ENCODE measurements at places on chromosomes 16 and 17.
A peak's percentile ranks its signal among the peaks of the same experiment; 100 is the strongest.

DNA sequence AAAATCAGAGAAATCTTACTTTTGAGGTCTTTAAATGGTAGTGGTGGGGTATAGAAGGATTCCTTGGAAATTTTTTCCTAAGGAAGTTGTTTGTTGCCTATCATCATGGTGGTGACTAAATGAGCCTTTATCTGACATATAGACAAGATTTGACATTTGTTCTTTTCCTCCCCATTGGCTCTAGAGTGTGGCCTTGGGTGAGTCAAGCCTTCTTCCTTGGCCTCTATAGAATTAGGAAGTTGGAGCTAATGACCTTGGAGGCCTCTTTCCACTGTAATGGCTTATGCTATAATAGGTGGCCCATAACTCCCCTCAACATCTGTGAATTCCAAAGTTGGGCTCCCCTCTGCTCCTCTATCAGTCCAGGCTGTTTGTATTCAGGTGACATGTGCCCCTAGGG lies 79.1 kb upstream of the HNF1B start:
- DNase-seq: no peak

GRCh38 chr17:82475458-82475857 lies 16.9 kb downstream of the NARF start:
- no peak for DNase-seq

DNA sequence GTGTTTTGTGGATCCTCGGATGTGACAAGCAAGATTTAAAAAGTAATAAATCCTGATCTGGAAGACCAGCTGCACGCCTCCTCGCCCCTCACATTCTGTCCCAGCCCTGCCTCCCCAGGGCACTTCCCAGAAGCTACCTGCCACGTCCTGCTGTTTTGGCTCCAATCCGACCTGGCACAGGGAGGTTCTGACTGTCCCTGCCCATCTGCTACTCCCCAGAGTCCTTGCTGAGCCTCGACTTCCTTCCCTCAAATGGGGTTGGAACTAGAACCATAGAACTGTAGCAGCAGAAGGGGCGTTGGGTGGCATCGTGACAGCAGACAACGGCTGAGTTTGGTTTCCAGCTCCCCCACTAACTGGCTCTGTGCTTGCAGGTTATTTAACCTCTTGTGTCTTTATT lies 71.7 kb downstream of the RPH3AL start:
- no peak for DNase-seq

GRCh38 chr17:82655523-82655922 lies 7.3 kb upstream of the WDR45B start:
- DNase-seq: no peak

GRCh38 chr17:17789828-17790636 lies 46.8 kb downstream of the SREBF1 start:
- DNase-seq: no peak

DNA sequence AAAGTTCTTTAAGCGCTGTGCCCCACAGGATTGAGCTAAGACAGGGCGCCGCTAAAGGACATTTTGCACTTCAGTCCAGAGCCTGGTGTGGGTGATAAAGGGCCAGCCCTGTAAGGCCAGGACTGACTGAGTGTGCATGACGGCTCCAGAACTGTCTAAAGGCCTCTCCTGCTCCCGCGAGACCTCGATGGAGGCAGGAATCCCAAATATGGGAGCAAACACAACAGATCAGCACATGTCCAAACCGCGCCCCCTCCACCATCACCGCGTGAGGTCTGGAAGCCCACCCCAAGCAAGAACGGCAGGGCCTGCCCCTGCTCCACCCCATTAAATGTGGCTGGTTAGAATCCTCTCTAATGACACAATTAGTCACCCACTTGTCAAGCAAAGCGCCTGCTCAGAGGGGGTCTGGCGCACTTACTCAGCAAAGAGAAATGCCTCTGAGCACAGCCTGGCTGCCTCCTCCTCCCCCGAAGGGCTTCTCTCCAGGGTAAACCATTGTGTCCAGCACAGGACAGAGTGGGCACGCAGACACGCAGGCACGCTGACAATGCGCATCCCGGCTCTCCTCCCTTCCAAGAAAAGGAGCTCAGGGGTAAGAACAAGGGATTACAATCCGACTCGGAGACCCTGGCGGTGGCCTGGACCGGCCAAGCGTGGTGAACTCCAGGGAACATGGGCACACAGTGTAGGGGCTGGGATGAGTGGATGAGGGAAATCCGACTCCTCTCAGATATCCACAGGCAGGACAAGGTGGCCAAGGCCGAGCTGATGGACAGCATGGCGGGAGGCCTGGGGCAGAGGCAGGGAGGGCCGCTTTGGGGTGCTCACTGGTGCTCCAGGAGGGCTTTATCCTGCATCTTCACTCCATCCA lies 1.5 kb downstream of the MXRA7 start:
- no peak for DNase-seq

- DNase-seq: no peak
These were observed at the start of gene ST6GALNAC1 for GRCh38 chr17:76643553-76644148. Gene ST6GALNAC1, minus strand, starts transcription at chr17:76643757. Its CDS starts 119 bp downstream, at chr17:76643638.

DNA sequence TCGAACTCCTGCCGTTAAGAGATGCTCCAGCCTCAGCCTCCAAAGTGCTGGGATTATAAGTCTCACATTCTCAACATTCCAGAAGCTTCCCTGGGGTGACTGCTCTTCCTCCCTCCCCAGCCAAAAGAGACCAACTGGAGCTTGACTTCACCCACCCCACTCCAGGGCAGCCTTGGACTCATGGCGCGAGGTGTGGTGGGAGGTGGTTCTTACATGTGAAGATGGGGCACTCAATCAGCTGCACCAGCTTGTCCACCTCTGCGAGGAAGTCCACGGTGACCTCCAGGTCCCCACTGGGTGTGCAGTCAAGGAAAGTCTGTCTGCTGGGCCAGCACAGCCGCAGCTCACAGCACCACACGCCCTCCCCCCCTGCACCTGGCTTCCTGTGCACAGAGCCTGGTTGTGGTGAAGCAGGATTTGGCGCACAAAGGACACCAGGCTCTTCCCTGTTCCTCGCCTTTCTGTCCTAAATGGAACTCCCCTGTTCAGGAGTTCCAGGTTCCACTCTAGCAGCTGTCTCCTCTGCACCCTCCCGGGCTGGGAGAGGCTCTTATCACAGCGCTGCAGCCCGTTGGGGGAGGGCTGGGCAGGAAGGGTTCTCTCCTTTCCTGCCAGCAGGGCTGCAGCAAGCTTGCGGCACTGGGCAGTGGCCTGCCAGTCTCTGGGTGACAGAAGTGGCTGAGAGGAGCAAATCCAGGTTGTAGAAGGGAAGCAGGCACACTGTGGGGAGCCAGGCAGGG lies 9.6 kb upstream of the MTSS2 start:
- DNase-seq: no peak

DNA sequence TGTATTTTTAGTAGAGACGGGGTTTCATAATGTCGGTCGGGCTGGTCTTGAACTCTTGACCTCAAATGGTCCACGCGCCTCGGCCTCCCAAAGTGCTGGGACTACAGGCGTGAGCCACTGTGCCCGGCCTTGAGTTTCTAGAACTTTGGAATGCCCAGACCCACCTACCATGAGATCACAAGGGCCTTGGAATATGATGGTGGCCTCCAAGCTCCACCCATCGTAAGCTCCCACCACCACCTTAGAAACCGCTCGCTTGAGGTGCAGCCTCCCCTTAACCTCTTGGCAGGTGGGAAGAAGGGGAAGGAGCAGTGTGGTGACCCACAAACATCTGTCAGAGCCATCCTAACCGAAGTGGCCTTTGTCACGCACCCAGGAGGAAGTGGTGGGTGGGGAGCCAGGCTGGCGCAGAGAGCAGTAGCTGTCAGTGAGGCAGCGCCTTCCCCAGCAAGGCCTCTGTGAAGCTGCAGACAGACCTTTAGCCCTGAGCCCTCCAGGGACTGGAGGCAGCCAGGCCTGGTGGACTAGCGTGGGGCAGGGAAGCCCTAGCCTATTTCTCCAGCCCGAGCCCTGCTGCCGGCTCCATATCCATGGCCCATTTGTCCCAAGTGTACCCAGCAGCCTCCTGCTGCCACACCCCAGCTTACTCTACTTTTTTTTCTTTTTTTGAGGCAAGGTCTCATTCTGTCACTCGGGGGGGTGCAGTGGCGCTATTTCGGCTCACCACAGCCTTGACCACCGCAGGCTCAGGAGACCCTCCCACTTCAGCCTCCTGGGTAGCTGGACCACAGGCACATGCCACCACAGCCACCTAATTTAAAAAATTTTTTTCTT lies 13.1 kb upstream of the SEPHS2 start:
- DNase-seq: no peak

GRCh38 chr16:49366669-49367068 lies 6.9 kb upstream of the C16orf78 start:
- DNase-seq: no peak

DNA sequence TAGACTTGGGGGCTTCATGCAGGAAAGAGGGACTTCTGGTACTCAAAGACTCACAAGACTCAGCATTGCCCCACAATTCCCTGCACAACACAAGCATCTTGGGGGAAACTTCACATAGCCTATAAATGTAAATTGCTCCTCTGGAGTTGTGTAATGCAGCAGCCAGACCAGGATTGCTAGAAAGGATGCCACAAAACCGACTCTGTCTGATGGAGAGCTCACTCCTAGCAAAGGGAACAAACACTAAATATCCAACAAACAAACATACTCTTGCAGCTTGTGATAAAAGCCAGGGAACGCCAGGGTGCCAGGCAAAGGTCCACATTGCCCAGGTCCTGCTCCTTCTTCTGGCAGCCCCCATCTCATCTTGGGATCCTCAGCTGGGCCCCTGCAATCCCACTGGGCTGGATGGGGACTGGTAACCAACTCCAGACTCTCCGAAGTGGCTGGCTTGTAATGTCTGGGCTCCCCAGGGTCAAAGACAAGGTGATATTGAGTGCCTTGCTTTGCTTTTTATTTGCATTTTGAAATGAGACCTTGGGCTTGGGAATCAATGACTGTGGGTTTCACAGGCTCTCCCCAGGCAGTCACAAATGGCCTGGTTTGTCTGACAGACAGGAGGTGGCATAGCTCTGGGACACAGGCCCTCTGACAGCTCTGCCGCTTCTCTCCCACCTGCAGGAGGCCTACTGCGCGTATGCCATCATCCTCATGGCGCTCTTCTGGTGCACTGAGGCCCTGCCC lies 15.3 kb downstream of the SLC13A2 start:
- no peak for DNase-seq

- peak; percentile 72 for DNase-seq
These were observed 51.2 kb upstream of the DHX40 start for GRCh38 chr17:59513934-59514841.

GRCh38 chr16:66322174-66322573 lies 44.3 kb upstream of the CDH5 start:
- DNase-seq: no peak

DNA sequence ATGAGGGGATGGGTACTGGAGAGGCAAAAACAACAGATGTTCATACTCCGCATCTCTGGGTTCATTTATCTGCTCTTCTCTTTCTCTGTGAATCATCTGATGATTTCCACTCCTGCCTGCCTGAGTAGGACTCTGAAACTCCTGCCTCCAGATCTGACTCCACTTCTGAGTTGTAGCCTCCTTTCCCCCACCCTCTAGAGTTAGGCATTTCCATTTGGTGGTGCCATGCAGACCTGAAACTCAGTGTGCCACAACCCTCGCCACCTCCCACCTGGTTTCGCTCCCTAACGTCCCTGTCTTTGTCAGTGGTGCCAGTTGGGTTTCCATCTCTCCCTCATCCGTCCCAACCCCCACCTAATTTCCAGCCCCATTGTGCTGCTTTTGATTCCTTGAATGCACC lies 126.2 kb downstream of the PRKCB start:
- no peak for DNase-seq

DNA sequence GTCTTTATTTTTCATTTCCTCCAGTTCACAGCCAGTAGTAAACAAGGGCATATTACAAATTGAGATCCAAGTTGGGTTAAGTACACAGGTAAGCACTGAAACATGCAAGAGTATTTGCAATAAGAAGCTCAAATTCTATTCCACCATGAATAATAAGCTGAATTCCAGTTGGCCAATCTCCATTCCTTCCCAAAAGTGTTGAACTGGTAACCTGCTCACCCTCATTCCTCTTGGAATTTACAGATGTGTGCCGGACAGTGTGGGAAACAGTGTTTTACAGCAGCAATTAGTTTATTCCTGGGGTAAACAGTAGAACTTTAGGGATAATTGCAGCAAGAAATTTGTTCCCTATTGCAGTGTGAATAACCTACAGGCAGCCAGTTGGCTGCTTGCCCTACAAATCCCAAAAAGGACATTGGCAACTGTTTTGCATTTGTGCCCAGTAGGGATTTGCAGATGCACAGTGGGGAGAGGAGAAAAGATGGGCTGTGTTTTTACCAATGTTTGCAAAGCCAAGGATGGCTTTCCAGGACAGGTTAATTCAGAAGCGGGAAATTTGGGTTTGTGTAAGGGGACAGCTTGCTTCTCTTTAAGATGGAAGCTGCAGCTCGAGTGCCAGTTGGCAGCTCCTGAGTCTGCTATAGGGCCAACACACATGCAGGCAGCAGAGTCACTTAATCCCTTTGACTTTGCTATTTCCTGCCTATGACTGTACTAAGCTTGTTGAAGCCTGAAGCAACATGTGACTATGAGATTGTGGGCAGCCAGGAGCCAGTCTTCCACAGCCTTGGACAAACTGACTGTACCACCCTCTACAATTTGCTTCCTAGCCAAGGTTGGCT lies 318.9 kb downstream of the MAP2K6 start:
- DNase-seq: no peak

DNA sequence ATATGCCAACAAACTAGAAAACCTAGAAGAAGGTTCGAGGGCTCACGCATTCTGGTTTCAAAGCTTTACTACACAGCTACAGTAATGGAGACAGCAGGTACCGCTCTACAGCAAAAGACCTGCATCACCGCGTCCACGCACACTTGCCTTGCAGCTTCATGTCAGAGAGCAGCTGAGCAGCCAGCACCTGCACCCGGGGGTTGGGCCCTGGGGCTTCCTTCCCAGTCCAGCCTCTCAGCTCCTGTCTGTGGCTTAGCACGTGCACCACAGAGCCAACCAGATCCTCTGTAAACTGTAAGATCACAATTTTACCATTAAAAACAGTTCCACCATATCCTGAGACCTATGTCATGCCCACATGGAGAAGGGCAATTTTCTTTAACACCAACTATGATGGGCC lies 15.3 kb downstream of the MEAK7 start:
- DNase-seq: no peak

- no peak for DNase-seq
These were observed 86.1 kb downstream of the ZDHHC7 start for GRCh38 chr16:84925092-84925772.

DNA sequence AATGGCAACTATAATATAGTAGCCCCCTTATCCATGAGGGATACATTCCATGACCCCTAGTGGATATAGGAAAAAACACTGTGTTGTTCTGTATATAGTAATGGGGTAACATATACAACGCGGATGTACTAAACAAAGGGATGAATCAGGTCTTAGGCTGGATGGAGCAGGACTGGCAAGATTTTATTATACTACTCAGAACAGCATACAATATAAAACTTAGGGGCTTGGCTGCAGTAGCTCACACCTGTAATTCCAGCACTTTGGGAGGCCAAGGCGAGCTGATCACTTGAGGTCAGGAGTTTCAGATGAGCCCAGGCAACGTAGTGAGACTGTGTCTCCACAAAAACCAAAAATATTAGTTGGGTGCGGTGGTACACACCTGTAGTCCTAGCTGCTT lies 26.8 kb downstream of the VMP1 start:
- DNase-seq: no peak

GRCh38 chr17:61862975-61863800 lies at the start of gene BRIP1:
Gene BRIP1, minus strand, starts transcription at chr17:61863528. Its CDS starts 1,989 bp downstream, at chr17:61861539.
- peak; percentile 86 for DNase-seq

GRCh38 chr17:41563607-41564170 lies 8.2 kb downstream of the KRT9 start:
- no peak for DNase-seq
